ENCODE measurements at places on chromosomes 5 and 9.

GRCh38 chr5:6752236-6752635, 39.0 kb downstream of the TENT4A start:
- DNase-seq, result no peak

DNA sequence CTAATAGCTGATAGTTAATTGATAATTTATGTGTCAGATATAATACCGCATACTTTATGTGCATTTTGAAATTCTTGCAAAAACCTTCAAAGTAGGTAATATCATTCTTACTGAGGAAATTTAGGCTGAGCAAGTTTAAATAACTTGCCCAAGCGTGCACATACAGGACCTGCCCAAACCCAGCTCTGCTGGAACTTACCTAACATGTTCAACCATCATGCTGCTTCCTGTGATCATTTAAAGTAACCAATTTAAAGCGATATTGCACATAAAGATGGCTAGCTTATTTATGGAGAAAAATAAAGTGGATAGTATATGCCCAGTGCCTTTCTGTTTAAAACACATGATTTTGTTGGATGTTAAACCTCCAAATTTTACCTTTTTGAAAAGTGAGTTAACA, 4.3 kb downstream of the FAM174A start:
- no peak for DNase-seq

GRCh38 chr5:167375125-167375524, 916.3 kb upstream of the WWC1 start:
- DNase-seq, result no peak

DNA sequence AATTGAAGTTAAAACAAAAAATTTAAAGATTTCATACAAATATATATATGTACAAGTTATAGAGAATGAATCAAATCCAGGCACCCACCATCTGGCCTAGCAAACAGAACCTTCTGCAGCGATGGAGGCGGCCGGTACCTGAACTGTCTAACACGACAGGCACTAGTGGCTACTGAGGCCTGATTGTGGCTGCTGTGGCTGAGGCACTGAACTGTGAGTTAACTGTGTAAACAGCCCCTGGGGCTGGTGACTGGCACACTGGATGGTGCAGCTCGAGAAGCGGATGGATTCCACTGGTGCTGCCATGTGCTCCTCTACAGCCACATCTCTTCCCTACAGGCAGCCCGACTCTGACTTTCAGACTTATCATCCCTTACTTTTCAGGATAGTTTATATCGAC, 82.4 kb downstream of the RAPGEF1 start:
- DNase-seq, result no peak

DNA sequence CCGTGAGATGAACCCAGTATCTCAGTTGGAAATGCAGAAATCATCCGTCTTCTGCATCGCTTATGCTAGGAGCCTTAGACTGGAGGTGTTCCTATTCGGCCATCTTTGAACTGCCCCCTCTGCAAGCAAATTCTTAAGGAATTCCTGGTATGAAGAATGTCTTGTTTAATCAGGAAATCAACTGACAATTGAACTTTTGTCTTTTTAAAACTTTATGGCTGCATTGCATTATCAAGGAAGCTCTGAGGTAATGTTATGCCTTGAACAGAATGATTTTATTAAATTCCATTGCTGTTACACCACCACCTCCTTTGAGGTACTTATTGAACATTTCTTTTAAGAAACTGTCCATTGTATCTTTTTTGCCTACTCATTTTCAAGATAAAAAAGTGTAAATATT, 1915.7 kb upstream of the CDH9 start:
- DNase-seq, result no peak

DNA sequence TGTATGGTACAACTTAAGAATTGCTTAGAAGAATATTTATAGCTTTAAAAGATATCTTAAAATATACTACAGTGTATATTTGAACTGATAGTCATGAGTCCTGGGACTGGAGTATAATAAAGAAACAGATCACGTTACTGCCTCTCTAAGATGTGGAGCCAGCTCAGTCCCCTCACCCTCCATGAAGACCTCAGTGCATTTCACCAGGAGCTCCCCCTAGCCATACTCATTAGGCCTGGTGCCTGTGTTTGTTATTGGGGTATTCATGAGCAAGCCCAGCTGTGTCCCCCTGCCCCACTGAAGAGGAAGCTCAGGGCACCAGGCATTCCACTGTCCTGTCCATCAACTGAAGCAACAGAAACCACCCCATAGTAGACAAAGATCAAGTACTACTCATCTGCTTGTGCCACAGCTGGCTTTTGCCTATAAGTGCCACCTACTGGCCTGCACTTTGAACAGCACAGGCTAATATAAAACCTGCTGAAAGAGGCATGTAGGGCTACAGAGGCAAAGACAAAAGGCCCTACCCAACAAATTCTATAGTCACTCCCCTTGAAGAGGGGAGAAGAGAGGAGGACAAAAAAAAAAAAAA, 850.2 kb upstream of the NUDT12 start:
- DNase-seq, result no peak

GRCh38 chr9:81719972-81720371, 30.6 kb upstream of the TLE1 start:
- DNase-seq, result no peak

DNA sequence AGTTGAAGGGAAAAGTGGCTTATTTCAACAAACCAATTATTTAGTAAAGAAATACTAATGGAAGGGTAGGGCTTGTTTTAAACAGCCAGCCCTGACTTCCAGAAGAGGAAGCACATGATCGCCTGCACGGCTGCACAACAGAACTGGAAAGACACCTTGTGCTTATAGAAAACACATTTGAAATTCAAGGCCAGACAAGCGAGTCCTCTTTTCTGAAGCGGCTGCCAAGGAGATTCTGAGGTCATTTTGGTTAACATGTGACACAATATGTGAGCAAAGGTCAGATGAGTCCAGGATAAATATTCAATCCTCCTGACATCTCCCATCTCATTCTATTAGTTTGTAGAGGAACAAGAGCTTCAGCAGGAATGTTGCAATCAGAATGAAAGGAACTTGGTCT, 461.4 kb upstream of the ST8SIA4 start:
- no peak for DNase-seq

GRCh38 chr9:18046068-18046467, 427.9 kb upstream of the ADAMTSL1 start:
- no peak for DNase-seq

GRCh38 chr5:133760532-133760931, 148.2 kb upstream of the FSTL4 start:
- DNase-seq, result no peak

GRCh38 chr9:137452761-137453642, 6.1 kb downstream of the NSMF start:
- DNase-seq, result no peak

DNA sequence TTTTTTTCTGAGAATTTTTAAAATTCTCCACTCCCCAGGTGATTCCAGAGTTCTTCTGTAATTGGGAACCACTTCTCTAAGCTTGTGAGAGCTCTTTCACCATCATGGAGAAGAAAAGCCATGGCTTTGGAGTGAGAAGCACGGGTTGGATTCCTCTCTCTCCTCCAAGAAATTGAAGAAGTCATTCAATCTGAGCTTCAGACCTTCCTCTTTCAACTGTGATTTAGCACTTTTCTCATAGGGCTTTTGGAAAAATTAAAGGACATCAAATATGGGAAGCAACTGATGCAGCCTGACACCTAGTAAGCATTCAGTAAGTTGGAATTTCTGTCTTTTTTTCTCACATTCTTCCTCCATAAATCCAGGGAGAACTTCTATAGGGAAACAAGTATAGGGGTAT, 580.4 kb upstream of the KLF4 start:
- DNase-seq, result no peak

- DNase-seq, result peak; percentile 19
Measured at GRCh38 chr5:75567710-75568109, 43.5 kb upstream of the ANKDD1B start.

DNA sequence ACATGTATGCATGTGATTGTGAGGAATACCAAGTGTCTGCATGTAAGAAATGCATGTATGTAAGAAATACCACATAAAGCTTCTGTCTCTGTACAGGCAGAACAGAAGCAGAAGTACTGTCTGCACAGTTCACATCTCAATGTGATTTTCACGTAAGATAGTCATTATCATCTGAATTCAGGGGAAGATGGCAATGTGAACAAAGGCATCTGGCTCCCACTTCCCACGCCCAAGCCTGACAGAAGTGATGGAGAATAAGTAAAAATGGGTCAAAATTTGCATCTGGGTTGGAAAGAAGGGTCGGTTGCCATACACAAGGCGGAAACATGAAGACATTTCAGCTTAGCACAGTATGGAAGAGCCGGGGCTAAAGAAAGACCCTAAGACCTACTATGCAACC, 71.7 kb downstream of the SUSD1 start:
- DNase-seq, result no peak

DNA sequence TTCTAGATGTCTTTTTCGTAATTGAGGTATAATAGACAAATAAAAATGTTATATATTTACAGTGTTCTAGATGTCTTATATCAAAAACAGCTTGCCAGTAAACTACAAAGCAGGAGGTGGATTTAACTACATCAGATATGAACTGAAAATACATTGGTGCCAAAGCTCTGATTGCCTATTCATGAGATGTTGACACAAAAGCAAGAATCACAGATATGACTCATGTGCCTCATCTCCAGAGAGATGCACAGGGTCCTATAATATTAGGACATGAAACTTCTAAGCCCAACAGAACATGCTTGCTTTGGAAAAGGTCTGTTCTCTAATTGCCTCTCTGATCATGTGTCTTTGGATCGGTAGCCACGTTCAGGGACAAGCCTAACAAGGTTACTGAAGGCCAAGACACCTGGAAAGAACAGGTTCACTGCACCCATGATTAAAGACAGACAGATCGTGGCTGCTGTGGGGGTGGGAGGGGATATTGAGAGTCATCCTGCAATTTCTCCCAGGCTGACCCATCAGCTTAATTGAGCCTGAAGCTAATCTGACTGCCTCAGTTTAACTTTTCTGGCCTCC, 16.8 kb downstream of the ABCA1 start:
- no peak for DNase-seq

DNA sequence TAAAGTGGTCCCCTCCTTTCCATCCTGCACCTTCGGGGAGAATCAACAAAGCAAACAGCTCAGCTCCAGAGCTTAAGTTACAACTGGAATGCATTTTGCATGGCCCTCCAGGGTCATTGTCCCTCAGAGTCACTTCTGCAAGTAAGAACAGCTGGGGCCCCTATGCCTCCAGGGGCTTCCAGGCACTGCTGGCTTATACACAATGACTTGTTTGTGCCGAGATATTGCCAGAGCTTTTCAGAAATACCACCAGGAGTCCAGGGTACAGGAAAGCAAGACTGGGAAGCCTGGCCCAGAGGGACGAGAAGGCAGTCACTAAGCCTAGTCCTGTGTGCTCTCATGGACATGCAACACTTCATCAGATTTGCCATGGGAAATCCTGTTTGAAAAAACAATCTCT, 11.3 kb downstream of the FRMD3 start:
- DNase-seq, result no peak

DNA sequence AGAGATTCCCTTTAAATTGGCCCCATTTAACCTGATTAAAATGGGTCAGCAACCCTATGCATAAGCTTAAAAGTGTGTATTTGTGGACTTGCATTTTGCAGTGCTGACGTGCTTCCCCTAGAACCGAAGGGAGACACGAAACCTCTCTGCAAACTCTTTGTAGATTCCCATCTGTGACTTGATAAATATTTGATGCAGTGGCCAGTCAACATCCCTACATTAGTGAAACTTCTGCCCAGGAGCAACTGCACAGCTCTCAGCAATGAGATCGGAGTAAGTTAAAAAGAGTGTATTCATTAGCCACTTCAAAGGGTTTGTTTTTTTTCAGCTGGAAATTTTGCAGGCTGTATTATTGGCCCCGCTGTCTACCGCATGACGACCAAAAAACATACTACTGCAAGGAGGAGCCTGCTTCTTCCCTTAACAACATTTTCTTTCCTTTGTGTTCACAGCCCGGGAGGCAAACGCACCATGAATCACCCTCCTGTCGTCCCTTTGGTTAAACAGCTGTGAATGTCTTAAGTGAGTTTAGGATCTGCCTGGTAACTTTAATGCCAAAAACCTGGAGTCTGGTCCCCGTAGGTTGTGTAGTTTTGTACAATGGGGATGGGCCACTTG, 38.0 kb upstream of the TCERG1 start:
- no peak for DNase-seq

DNA sequence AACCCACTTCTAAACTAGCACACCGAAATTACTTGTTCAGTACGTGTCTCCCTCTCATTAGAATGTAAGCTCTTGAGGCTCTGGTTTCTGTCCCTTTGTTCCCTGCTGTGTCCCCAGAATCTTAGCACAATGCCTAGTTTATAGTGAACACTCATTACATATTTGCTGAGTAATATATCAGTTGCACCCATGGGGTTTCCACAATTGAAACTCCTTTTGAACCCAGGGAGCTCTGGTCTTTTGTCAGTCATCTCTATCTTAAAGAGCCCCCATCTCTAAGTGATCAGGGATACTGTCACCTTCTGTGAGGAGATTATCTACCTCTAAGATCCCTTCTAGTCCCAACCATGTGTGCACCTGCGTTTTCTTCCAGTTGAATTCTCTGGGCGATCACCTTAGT, 12.8 kb downstream of the CAMK4 start:
- DNase-seq, result no peak

DNA sequence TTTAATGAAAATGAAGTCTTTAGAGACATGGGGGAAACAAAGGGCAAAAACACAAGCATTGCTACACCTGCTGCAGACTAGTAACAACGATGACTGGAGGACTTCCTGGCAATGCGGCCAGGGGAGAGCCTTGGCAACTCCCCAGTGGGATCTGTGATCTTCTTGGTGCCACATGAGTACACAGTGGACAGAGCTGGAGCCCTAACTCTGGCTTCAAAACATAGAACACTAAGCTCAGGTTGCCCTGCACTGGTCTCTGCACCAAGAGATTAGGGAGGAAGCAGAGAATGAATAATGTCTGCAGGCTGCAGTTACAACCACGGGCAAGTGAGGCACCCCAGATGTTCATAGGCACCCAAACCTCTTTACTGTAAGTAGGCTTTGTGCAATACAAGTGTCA, 91.1 kb downstream of the MRPS27 start:
- DNase-seq, result no peak

- no peak for DNase-seq
Measured at GRCh38 chr5:130206686-130207085, 302.4 kb downstream of the CHSY3 start.

GRCh38 chr5:158897444-158898160, 202.1 kb downstream of the EBF1 start:
- DNase-seq, result no peak

- no peak for DNase-seq
Measured at GRCh38 chr9:95207403-95207802, 110.1 kb downstream of the FANCC start.

DNA sequence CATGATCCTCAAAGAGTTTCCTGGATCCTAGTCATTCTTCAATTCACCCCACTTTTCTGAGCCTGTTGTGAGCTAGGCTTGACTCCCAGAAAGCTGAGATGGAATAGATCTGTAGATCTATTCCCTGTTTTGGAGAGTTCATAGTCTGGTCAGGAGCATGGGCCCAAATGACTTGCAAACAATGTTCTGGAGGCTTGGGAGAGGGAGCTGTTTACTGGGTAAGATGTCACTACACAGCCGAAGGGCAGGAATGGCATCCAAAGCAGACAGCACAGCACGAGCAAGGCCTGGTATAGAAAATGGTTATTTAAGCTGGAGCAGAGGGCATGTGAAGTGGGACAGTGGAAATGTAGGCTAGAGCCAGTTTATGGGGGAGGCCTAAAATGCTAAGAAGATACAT, 152.5 kb upstream of the ALDH1B1 start:
- no peak for DNase-seq

GRCh38 chr9:112093870-112094216, 81.3 kb downstream of the SUSD1 start:
- no peak for DNase-seq
